ENCODE measurements at places on chromosomes 13 and 19. TPM values are rescaled to one million over a fixed set of nuclear protein-coding genes. Genes with fewer than 3 reads are reported as not detected.

SPTBN4 gene
- total RNA-seq, result 18.3 TPM

NOTCH3 gene
- total RNA-seq, result 11.4 TPM

GRCh38 chr13:50676602-50677001 lies 166.9 kb downstream of the DLEU7 start:
- DNase-seq, result no peak

GRCh38 chr13:102597029-102597961 lies 509 bp downstream of the TPP2 start:
- DNase-seq, result peak; percentile 32

- no peak for DNase-seq
These were observed 186.9 kb upstream of the UBL3 start for GRCh38 chr13:30037306-30037705.
